HuH-7 (cell line): ENCODE measurements at places on chromosomes 2 and 18.
A peak's percentile ranks its signal among the peaks of the same experiment; 100 is the strongest.

GRCh38 chr2:117065912-117066311 lies 748.6 kb upstream of the DDX18 start:
- DNase-seq = no peak

DNA sequence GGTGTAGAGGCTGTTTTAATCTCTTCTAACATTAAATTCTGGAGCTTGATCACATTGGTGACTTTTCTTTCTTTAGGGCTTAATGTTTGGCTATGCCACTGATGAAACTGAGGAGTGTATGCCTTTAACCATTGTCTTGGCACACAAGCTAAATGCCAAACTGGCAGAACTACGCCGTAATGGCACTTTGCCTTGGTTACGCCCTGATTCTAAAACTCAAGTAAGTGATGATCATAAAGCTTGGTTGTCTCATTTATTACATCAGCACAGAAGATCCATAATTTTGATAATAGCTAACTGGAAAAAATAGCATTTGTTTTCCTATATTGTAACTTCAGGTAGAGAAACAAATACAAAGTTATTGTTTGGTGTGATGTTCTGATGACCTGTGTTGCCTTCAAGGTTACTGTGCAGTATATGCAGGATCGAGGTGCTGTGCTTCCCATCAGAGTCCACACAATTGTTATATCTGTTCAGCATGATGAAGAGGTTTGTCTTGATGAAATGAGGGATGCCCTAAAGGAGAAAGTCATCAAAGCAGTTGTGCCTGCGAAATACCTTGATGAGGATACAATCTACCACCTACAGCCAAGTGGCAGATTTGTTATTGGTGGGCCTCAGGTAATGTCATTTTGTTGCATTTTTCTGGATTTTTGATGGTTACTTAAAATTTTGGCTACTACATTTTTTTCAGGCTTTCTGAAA lies 2.9 kb downstream of the MAT2A start:
- DNase-seq = no peak

- no peak for DNase-seq
These were observed 7.4 kb downstream of the EPAS1 start for GRCh38 chr2:46304635-46305034.

DNA sequence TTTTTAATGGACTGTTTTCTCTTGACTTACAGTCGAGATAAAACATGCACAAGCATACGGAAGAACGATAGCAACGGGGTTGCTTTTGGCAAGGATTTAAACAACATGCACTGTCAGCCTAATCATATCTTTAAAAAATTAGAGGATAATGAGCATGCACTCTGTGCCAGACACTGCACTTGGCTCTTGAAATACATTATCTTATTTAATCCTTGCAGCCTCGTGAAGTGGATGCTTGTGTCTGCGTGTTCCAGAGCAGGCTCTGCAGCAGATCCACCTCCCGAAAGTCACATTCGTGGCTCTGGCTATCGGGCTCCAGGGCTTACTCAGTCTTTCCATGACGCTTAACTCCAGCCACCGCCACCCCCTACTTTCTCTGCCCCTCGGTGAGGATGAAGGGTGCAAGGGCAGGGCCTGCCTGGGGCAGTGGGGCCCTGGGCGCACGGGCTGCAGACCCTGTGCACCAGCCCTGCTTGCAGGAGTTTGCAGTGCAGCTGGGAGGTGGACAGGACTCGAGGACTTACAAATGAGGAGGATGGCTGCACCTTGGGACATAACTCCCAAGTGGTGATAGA lies 61.7 kb downstream of the ACKR3 start:
- no peak for DNase-seq

GRCh38 chr2:83196225-83196624 lies 1262.9 kb downstream of the SUCLG1 start:
- peak; percentile 12 for DNase-seq
